Activated gamma-delta T cell treated with anti-CD3 and anti-CD28 coated beads, Interleukin-2, amount 50 U/mL, for 16 hours (primary cell): ENCODE measurements at places on chromosomes 2 and 18.

DNA sequence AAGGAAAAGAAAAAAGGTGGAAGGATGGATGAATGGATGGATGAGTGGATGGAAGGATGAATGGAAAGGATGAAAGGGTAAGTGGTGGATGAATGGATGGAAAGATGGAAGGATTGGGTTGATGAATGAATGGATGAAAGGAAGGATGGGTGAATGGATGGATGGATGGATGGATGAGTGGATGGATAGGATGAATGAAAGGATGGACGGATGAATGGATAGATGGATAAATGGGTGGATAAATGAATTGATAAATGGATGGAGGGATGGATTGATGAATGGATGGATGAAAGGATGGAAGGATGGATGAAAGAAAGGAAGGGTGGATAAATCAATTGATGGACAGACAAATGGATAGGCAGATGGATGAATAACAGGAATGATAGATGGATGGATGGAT lies 48.2 kb upstream of the OTOF start:
- DNase-seq: no peak

DNA sequence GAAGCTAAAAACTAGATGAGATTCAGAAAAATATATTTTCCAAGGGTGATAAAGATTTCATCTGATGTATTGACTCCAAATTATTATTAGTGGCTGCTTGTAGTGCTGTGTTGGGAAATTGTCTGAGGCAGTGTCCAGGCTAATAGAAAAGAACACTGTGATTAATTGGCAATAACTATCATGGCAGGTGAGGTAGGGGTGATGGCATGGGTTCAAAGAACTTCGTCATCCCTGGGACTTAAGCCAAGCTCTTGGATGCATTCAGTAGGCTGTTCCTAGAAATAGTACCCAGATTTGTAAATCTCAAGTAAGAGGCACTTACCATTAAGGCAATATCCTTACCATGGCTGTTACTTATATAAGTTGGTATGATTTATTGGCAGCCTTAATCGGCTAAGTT lies 13.2 kb upstream of the RAPGEF4 start:
- DNase-seq: no peak

GRCh38 chr2:238702276-238703052 lies 145.4 kb upstream of the TWIST2 start:
- no peak for DNase-seq

- no peak for DNase-seq
Observed at GRCh38 chr2:201440182-201440581, 11.1 kb downstream of the TRAK2 start.
